ENCODE measurements at places on chromosomes 11 and 22.

GRCh38 chr11:64723117-64723906 is at the start of gene NRXN2:
NRXN2 (minus strand) TSS chr11:64723197; CDS start chr11:64713699, 9,498 bp downstream.
- DNase-seq = peak; percentile 50

- no peak for DNase-seq
Measured at GRCh38 chr11:57303990-57304579, 20.7 kb downstream of the TNKS1BP1 start.

DNA sequence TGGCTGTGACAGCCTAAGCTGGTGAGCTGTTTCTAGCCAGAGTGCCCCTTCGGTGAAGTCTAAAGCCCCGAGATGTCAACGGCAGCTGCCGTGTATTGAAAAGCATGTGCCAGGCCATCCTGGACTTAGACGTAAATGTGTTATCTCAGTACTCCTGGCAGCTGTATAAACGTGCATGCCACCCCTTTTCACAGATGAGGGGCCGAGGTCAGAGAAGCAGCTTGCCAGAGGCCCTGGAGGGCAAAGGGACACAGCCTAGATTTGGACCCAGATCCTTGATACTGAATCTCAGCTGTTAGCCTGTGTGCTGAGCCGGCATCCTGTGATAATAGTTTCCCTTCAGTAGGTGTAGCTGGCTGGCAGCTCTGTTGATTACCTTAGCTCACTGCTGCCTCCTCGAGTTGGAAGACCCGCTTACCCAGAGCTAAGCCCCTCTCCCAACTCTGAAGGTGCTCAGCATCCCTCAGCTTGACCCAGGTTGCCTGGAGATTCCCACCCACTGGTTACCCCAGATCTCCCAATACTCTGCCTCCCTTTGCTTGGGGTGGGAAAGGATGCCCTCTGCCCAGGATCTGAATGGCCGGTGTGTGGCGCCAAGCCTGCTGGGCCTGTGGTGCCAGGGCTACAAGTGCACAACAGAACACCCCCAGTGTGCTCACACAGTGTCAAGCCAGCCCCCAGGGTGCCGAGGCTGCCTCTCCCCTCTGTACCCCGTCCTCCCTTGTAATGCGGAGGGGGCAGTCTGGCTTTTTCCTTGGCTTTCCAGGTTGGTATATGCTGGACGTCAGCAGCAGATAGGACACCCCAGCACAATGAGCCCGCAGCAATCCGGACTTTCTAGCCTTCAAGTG is 59.8 kb upstream of the WNT7B start:
- DNase-seq = no peak

GRCh38 chr11:1829039-1829820 is 5.6 kb upstream of the SYT8 start:
- no peak for DNase-seq

DNA sequence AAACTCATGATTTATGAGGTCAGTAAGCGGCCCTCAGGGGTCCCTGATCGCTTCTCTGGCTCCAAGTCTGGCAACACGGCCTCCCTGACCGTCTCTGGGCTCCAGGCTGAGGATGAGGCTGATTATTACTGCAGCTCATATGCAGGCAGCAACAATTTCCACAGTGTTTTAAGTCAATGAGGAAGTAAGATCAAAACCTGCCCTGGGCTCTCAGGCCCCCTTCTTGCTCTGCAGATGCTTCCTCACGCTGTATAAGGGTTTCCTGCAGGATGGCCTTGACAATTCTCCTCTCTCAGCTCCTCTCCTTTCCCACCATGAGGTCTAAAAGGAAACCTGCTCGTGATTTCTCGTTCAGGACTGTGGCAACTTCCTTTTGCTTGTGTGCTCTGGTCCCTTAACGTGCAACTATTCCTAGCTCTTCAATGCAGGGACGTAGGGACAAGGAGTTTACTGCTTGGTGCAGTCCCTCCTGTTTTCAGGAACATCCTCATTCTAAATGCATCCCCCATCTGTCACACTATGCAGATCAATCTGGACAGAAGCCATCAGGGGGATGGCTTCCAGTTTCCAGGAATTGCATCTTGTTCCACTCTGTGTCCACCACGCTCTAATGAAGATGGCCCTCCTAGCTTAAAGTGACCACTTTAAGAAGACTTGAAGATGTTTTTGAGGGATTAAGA is 64.3 kb upstream of the IGLL5 start:
- no peak for DNase-seq

DNA sequence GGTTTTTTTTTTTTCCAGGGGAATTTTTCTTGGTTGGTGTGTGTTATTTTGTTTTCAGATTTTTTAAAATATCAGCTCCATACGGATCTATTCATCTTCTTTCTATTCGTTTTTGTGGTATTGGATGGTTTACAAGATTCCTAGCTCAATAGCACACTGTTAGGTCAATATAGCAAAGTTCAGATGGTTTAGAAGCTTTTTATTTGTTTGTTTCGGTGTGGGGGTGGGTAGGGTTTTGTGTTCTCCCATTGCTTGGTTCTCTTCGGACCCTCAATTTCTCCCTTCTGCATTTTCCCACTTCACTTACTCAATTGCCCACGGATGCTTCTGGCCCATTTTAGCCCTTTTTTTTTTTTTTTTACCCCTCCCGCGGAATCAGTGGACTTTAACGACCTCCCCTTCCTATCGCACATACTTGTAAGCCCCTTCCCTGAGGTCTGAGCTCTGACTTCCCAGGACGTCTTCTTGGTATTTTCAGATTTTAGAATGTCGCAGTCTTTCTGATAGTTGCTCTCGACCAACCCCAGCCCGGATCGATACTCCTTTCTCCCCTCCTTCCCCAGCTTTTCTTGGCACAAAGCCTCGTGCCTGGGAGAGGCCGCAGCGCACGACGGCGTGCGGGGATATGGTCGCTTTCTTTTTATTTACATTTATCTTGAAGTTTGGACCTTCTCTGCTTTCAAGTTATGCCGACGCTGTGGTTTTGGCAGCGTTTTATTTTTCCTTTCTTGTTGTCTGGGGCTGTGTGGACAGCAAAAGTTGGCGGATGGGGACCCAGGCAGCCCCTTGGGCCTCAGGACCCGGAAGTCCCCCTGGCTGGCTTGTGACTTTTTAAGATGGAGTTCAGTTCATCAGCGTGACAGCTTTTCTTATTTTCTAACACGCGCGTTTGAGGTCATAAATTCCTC is 4.4 kb upstream of the SPDYC start:
- DNase-seq = no peak

- DNase-seq = no peak
Measured at GRCh38 chr11:132535830-132536229, 996.5 kb downstream of the OPCML start.

GRCh38 chr22:46491946-46492345 is 45.5 kb downstream of the CELSR1 start:
- no peak for DNase-seq

GRCh38 chr11:45662665-45663485 is 2.5 kb downstream of the CHST1 start:
- peak; percentile 83 for DNase-seq

GRCh38 chr11:45653277-45653676 is 12.1 kb downstream of the CHST1 start:
- DNase-seq = no peak

GRCh38 chr11:58509748-58510147 is 1.8 kb upstream of the OR5B21 start:
- DNase-seq = no peak

DNA sequence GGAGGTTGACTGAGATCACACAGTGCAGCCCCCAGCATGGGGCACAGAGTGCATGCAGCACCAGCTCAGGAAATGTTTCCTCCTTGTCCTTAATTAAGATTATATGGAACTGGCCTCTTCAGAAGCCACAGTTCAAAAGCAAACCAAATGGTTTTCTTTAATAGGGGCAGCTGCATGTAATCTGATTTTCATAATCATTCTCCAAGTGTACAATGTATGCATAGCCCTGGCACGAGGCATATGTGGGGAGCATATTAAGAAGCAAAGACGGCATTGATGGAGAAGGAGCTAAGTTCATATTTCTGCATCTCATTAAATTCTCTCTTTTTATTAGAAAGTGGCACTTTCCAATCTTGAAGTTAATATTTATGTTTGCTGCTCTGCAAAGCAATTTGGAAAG is 9.9 kb upstream of the PARVB start:
- no peak for DNase-seq

DNA sequence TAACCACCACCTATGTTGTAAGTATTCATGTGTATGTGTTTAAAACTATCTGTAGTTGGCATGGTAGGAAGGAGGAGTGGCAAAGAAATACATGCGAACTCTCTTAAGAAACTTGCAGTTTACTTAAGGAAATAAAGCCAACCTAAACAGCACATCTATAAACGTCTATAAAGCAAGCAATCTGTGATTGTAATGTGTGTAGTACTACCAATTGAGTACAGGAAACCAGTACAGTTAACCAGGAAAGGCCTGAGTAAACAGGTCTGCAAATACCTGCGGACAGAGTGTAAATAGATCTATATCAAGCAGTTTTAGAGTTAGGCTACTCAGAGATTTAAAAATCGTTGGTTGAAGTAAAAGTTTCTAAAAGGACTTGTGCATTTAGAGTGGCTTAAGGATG is 59.5 kb upstream of the AMOTL1 start:
- no peak for DNase-seq

- DNase-seq = no peak
Measured at GRCh38 chr22:40462195-40462984, 92.0 kb downstream of the SGSM3 start.

GRCh38 chr22:48683640-48684039 is 1144.0 kb downstream of the BRD1 start:
- DNase-seq = no peak

- DNase-seq = no peak
Measured at GRCh38 chr11:64122411-64123410, 43.2 kb downstream of the MACROD1 start.

GRCh38 chr11:120956710-120957495 is 67.0 kb upstream of the TBCEL start:
- DNase-seq = no peak

GRCh38 chr11:63564784-63565350 is 1.7 kb upstream of the PLAAT2 start:
- DNase-seq = no peak

DNA sequence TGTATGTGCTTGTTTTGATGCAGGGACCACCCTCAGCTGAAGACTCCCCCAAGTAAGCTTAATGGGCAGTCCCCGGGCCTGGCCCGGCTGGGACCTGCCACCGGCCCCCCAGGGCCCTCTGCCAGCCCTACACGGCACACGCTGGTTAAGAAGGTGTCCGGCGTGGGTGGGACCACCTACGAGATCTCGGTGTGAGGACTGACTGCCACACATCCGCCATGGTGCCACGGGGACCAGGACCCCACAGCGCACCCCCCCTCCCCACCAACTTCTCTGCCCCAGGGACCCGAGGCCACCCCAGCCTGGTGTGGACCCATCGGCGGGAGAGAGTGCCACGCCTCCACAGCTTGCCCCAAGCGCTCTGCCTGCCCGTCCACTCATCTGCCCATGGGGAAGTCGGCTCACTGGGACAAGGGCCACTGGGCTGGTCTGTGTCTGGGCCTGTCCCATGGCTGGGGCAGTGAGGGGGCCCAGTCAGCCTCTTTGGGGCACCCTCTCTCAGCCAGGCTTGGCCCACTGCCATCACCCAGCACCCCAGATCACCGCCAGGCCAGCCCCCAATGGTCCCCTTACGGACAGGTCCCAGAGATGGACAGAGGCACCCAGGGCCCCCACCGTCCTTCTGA is 5.5 kb downstream of the CCDC188 start:
- no peak for DNase-seq

GRCh38 chr11:61555978-61556377 is 24.9 kb downstream of the SYT7 start:
- DNase-seq = no peak

GRCh38 chr22:30243661-30244060 is 2.9 kb downstream of the LIF start:
- DNase-seq = no peak

DNA sequence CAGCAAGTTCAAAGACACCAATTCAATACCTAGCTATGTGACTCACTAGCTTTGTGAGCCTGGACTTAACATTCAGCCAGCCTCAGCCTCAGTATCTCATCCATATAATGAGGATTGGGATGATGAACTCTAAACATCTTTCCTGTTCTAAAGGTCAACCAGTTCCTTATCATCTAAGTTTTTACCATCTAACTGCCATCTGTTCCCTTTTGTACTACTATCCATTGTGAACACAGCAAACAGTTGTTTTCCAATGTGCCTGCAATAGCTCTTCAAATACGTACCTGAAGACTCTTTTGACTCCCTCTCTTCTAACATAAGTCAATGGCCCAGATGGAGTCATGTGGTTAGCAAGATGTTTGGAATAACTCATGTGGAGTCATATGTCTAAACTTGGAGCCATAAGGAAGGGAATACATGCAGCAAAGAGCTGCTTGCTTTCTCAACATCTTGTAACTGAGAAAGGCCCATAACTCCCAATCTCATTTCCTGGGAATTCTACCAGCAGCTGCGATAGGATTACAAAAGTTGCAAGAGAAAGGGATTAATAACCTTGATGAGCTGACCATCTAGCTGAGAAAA is 19.4 kb downstream of the SYTL2 start:
- DNase-seq = no peak

DNA sequence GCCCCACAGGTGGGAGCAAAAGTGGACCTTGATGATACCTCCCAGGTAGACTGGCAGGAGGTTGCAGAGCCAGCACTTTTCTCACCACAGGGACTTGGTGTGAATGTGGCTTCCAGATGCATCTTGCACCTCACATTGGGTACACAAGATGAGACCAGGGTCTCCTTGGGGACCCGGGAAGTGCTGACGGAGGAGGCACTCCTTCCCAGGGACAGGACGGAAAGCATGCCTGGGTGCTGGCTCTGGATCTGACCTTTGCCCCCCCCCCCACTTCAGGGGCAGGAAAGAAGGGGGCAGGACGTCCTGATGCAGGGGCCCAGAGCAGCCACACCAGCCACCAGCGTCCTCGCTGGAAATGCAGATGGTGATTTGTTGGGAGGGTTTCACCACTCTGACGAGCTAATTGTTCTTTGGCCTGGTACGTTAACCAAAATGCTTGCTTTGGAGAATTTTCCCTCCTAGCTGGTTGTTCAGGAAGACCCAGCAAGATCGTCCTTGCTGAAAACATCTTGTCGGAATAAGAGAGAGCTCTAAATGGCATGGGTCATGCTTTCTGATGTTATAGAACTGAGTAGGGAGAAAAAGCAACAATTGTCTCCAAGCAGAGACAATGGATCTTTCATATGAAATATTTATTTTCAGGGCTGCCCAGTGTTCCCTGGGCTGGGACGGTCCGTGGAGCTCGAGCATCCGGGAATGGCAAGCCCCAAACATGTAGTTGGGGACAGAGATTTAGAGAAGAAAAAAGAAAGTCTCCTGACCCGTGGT is 74.4 kb upstream of the PPARA start:
- no peak for DNase-seq

- no peak for DNase-seq
Measured at GRCh38 chr11:69053169-69053477, 4.4 kb downstream of the TPCN2 start.

DNA sequence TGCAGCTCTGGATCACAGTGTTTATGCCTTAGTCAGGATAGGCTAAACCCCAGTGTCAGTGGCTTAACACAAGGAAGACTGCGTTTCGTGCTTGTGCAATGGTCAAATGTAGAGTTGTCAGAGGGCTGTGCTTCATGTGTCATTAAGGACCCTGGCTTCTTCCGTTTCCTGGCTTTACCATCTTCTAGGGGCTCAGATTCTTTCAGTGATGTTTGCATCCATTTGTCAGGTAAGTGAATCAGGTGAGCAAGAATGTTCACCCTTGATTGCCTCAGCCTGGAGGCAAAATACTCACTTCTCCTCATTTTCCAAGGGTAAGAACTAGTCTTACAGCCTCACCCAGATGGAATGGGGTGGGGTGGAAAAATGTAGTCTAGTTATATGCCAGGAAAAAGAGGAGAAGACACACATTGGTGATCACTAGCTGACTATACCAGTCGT is 20.5 kb upstream of the AMOTL1 start:
- DNase-seq = no peak

All from fibroblast of skin of left quadriceps (primary cell).